Stimulated activated naive CD4-positive, alpha-beta T cell treated with Interleukin-2 at 50 U/mL for 16 hours (primary cell): ENCODE measurements at places on chromosomes 5 and 9.

GRCh38 chr9:76531231-76531780 is 72.3 kb downstream of the GCNT1 start:
- no peak for DNase-seq

DNA sequence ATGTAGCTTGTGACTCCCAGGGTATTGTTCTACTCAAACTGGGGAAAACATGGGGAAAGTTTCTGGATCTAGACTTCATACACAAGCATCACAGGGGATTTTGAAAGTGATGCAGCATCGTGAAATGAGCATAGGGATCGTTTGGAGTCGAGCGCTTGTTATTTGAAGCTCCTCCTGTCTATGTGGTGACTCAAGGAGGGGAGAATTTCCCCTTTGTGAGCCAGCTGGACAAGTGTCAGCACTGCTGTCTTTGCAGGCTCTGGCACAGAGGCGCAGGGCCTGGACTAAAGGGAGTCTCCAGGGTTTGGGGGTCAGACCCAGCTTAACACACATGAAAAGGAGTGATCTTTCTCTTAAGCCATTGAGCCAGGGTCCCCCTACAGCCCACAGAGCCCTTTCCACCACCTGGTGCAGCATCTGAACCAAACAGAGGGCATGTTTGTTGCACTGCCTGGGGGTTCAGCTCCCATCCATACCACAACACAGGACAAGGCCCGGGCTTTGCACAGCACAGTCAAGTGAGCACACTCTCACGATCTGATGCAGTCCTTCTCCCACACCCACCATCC is 51.0 kb downstream of the IRF1 start:
- DNase-seq = no peak

DNA sequence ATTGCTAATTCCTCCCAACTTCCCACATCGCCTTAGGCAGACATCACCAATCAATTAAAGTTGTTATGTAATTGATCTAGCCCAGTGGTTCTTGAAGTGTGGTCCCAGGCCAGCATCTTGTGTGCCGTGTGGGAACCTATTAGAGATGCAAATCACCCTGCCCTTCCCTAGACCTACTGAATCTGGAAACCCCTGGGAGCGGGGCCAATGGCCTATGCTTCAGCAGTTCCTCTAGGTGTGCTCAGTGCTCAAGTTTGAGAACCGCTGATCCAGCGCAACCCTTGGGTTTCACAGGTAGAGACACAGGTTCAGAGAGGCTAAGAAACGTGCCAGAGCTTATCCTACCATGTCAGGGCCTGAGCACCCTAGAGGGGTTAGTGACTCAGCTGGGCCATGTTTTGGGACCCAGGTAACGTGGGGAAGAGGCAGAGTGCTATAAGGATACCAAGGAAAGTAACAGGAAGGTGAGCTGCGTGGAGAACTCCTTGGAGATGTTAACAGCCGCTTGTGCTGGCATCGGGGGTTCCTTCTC is 4.4 kb downstream of the SLC34A1 start:
- no peak for DNase-seq

DNA sequence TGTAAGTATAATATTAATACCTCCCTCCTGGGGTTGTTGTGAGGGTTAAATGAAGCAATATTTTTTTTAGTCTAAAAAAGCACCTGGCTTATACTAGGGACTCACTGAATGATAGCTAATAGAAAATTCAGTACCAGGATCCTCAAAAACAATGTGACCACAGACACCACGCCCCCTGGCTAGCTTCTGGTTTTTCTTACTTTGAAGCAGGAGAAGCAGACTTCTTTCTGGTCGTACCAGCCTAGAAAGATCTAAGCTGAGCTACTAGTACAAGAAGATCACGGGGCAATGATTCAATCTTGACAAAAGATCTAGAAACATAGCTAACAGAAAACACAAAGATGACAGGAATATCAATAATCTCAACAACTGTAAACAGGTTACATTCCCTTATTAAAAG is 218.5 kb upstream of the SLC30A5 start:
- no peak for DNase-seq

GRCh38 chr9:100586093-100586492 is 8.2 kb downstream of the CAVIN4 start:
- DNase-seq = no peak

GRCh38 chr9:126113176-126113575 is 213.5 kb upstream of the MVB12B start:
- no peak for DNase-seq
